ENCODE measurements at places on chromosomes 2 and 18.
A peak's percentile ranks its signal among the peaks of the same experiment; 100 is the strongest.

- DNase-seq = no peak
These were observed 133.0 kb downstream of the CCDC178 start for GRCh38 chr18:33307520-33307919.

DNA sequence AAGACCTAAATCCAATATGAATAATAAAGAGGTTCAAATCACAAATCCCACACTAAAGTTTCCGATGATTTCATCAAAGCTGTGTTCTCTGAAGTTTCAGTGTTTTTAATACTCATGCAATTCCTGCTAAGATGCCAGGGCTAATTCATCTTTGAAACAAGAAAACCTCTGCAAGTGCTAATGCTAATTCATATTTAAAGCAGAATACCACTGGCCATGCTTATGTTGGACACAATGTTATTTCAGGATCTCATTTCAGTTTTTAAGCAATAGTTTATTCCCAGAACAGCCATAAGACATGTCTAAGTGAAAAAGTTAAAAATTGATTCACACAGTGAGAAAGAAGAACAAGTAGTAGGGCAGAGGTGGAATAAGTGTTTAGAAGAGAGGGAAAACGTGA is 62.8 kb downstream of the GRB14 start:
- DNase-seq = no peak

DNA sequence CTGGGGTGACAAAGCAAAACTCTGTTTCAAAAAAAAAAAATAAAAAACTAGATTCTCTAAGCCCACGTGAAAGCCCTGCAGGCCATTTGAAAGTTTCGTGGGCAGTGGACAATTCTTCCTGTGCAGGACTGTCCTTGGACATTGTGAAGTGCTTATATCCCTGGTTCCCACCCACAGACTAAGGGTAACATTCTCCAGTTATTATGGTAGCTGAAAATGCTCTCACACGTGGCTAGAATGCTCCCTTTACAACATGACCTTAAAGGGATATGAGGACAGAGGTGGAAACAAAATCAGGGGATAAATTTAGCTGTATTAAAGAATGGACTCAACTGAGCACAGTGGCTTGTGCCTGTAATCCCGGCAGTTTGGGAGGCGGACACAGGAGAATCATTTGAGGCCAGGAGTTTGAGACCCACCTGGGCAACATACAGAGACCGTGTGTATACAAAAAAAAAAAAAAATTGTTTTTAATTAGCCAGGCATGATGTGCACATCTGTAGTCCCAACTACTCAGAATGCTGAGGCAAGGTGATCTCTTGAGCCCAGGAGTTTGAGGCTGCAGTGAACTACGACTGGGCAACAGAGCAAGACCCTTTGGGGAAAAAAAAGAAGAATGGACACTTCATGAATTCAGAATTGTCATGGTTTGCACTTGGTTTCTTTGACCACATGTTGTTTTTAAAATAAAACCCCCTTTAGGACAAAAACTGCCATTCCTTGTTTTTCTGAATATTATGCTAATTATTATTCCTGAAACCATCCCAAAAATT is 167.9 kb downstream of the MGAT5 start:
- DNase-seq = no peak

DNA sequence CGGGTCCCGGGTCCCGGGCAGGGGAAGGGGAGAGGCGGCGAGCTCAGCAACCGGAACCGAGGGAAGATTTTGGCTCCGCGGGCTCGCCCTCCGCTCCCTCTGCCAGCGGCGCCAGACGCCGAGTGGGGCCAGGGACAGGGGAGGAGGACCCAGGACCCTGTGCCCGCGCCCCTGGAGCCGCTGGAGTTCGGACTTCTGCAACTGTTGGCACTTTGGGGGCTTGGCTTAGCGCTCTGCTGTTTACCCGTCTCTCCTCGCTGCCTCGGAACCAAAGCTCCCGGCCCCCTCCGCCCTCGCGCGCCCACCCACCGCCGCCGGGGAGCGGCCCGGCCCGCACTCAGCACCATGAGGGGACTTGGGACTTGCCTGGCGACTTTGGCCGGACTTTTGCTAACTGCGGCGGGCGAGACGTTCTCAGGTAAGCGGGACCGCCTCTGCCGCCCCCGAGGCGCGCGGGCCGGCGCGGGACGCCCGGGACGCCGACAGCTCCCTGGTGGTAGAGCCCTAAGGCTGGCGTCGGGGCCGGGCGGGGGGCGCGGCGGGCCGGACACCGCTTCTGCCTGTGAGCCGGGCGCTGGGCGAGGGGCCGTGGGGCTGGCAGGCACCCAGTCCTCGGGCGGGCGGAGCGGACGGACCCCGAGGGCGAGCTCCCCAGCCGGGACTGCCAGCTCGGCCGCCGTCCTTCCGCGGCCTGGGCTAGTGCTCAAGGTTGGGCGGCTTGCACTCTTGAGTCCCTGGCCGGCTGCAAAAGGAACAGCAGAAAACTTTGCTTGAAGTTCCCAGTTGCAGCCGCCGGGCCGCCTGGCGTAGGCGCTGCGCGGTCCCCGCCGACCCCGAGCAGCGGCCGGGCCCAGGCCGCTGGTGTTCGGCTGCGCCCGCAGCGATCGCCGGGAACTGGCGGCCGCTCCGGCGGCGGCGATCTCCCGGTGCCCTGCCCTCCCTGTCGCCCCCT is 634 bp downstream of the PTPRM start:
- DNase-seq = peak; percentile 19

DNA sequence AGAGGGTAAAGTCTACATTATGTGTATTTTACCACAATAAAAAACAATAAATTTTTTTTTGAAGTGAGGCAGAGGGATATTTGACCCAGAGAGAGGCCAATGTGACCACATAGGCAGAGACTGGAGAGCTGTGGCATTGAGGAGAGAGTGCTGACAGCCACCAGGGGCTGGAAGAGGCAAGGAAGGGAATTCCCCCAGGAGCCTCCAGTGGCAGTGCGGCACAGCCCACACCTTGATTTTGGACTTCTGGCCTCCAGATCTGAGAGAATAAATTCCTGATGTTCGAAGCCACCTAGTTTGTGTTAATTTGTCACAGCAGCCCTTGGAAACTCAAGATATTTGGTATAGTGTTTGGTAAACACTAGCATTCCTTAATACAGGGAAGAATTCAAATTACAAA is 22.7 kb downstream of the ANKRD29 start:
- DNase-seq = no peak

DNA sequence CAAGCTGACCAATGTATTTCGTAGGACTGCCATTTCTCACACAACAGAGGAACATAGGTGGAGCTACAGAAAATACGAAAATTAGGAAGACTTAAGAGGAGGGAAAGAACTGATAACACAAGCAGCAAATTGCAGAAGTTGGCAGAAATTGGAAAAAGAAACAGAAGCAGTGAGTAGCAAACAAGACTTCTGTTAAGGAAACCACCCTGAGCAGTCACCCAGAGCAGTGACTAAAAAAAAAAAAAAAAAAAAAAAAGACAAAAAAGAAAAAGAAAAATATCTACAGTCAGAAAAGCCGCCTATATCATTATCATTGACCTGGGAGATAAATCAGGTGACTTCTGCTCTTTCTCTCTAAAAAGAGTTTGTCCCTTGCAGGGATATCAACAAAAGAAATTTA is 21.4 kb downstream of the STK17B start:
- DNase-seq = no peak

DNA sequence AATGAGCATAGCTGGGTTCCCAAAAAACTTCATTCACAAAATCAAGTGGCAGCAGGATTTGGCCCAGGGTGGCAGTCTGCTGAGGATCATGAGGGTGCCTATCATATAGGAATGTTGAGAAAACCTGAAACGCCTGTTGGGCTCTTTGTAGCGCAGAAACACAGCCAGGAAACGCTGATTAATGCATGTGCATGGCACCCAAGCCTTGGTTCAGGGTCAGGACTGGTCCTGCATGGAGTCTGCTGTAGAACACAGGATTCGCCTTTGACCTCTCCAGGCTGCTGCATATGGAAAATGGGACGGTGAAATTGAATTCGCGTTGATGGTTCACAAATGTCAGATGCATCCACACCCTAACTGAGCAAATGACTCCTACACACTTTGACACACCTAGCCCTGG is 227.9 kb upstream of the COPS8 start:
- no peak for DNase-seq

DNA sequence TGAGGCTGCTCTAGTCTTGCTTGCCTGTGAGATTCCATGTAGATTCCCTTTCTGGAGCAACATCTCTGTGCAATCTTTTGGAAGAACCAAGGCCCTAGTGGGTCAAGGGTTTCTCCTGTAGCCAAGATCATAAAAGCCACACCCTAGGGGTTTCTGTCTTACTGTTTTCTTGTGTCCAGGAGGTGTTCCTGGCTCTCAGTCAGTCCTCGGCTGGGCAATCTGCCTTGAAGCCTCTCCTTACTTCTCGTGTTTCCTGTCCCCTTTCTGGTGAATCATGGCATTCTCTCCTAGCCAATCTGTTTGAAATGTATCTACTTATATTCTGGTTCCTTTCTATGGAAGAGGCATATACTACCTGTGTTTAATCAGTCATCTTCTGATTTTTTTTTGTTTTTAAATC is 484.8 kb upstream of the UBE2E3 start:
- DNase-seq = no peak
